ENCODE measurements at places on chromosomes 4 and X.

- no peak for DNase-seq
Measured at GRCh38 chrX:124256216-124256615, 76.2 kb upstream of the TEX13D start.

GRCh38 chr4:67084783-67085182 is 460.5 kb downstream of the CENPC start:
- no peak for DNase-seq

GRCh38 chr4:1638873-1639272 is 45.2 kb downstream of the FAM53A start:
- DNase-seq = no peak

DNA sequence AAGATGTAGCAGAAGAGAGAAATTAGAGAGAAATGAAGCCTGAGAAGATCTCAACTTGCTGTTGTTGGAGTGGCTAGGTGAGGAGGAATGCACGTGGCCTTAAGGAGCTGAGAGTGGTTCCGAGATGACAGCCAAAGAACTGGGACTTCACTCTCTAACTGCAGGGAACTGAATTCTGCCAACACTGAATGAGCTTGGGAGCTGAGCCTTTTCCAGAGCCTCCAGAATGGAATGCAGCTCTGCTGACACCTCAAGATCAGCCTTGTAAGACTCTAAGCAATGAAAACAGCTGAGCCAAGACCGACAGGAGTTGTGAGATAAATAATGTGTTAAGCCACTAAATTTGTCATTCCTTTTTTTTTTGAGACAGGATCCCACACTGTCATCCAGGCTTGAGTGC is 73.0 kb downstream of the TLL1 start:
- DNase-seq = no peak

DNA sequence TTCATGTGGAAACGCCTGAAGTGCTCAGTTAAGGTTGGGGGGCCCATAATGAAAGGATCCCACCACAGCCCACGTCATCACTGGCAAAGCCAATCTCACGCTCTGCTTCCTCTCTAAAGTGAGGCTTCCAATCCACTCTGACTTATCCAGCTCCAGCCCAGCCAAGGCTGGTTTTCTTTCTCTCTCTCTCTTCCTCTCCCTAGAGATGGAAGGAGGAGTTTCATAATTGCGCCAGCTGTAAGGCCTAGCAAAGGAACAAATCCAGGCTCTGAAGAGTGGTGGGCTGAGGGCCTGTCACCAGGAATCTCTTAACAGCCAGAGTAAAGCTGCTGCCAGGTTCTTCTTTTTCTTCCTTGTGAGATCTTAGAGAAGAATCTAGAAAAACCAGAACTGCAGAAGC is 20.7 kb upstream of the BCLAF3 start:
- no peak for DNase-seq

Measured in glutamatergic neuron (in vitro differentiated cells).